ENCODE measurements at places on chromosomes 4 and X.
A peak's percentile ranks its signal among the peaks of the same experiment; 100 is the strongest.

DNA sequence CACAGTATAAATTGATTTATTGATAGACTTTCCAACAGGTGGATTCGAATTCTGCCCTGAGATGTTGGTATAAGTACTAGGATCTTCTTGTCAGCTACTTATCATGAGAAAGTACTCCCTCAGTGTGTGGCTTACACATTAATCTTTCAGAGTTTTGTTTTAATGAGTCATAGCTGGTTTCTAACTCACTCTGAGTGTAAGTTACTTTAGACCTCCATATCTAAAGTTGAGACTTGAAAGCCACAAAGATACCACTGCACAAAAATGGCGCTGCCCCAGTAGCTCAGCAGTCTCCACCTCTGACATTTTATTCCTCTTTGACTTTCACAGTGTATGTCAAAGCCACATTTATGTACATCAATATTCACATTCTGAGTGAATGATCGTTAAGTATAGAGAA is 318.5 kb downstream of the ARAP2 start:
- no peak for DNase-seq

DNA sequence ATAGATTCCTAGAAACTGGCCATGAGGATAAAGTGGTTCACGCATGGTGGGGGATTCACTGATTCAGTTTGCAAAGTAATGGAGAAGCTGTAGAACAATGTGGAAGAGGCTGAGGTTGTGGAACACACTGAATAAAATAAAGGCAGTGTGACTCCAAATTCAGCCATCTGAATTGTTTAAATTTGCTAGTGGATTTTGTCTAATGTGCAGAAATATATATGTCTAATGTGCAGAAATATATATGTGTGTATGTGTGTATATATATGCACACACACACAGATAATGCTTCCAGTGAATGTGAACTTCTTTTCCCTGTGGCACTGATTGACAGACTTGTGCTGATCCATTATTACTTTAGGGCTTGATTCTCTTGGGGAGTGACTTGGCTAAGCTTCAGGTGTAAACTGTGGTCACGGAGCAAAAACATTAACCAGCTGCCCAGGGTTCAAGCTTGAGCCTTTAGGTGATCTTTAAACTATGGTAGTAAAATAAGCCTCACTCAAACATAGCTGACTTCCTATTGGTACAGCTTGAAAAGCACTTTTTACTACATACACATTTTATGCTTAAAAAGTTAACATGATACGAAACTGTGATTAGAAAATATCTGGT is 3.5 kb downstream of the STBD1 start:
- DNase-seq = no peak

GRCh38 chr4:140659943-140660700 is 91.4 kb upstream of the UCP1 start:
- no peak for DNase-seq

- DNase-seq = no peak
Observed at GRCh38 chrX:15748841-15749240, 10.8 kb downstream of the CA5B start.

- DNase-seq = no peak
Observed at GRCh38 chr4:100908540-100908939, 390.7 kb upstream of the EMCN start.

DNA sequence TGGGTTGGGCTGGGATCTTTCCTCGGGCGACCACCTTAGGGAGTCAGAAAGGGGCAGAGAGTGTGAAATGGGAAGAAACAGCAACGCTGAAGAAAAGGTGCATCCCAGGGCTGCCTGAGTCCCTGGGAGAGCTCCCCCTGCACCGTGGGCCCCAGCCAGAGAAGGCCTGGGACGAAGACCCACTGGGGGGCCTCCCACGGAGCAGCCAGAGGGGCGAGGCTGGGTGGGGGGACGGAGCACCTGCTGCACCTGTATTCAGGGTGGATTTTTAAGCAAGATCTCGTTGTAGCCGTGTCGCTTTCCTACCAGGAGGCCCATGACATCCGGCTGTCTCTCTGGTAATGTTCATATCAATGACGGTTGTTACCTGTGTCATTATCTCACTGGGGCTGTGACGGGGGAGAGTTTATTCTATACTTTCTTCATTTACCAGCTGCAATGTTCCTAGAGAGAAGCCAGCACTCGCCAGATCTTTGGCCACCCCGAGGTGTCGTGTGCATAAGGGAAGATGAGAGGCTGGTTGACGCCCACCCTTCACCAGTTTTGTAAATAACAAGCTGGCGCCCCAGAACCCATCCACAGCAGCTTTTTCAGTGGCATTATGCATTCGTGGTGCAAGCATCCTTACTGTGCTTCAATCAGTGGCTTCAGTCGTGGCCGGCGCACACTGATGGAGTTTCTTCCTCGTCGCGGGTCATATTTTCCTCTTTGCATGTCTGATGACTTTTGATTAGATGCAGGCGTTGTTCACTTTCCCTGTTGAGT is 5.6 kb upstream of the PCGF3 start:
- DNase-seq = no peak

- DNase-seq = peak; percentile 70
Observed at GRCh38 chrX:120302434-120302833, 8.8 kb downstream of the TMEM255A start.

DNA sequence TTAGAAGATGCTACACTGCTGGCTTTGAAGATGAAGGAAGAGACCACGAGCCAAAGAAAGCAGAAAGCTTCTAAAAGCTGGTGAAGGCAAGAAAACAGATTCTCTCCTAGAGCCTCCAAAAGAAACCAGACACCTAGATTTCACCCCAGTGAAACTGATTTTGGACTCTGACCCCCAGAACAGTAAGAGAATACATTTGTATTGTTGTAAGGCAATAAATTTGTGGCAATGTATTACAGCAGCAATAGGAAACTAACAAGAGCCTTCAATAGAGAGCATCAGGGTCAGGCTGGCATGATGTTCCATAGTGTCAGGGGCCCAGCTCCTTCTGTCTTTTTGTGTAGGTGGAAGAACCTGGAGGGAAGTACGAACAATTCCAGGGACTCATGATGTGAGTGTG is 6.0 kb upstream of the TEC start:
- DNase-seq = no peak

DNA sequence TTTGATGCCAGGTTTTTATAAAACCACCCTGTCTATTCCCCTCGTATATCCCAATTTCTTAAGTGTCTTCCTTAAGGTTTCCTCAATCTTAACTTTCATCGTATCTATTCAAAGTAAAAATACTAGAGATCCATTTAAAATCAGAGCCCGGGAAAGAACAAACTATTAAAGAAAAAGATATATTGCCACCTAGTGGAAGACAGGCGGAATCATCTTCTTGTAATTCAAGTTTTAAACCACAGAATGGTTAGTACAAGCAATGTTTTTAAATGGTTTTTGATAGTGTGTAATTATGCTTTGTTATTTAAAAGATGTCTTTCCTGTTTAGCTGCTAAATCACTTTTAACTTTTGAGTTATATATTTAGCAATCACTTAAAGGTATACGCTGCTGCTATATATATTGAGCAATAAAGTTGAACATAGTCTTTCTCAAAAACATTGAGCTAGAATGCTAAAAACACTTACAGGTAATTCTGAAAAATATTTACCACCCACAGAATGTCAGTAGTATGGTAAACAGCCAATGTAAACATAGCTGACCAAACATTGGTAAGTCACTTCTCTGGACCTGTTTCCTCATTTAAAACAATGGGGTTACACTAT is 18.2 kb downstream of the PRDM8 start:
- peak; percentile 50 for DNase-seq

DNA sequence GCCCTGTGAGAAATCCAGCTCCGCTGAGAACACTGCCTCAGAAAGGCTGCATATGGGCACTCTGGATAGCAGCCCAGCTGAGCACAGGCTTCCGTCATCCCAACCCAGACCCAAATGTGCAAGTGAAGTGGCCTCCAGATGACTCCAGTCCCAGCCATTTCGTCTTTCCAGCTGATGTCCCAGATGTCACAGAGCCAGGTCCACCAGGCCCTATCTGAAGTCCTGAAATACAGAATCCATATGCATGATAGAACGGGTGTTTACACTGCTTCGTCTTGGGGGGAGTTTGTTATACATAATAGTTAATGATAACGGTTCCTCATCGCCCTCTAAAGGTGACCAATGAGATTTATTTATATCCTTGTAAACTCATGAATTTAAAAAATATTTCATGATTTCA is 72.6 kb upstream of the TRIM2 start:
- DNase-seq = no peak

DNA sequence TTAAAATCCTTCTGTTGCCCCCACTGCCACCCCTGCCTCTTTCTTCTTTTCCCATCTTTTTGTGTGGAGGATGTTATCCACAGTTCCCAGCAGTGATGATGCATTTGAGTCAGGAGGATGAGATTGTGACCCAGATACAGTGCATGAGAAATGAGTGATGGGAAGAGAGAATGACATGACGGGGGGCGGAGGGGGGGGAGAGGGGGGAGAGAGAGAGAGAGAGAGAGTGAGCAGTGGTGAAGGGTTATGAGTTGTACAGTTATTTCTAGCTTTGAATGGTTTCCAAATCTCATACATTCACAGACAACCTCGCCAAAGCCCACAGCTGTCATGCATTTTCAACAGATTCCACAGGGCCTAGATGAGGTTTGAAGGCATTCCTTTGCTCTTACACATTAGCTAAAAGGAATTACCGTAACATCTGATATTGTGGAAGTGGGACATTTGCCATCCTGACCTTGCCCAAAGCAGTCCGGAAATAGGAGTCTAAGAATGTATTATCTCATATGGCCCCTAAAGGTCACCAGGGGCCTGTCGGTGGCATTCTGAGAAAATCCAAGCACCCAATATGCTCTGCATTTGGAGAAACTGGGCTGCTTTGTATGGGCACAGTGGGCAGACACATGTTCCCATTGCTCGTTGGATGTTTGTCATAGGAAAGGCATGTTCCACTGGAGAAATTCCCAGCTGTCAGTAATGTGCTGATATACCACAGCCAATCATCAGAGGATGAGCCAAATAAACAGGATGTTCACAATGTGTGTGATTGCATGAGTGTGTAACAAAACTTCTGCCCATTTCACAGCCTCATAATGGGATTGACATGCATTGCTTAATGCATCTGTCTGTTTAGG is 435.8 kb downstream of the SPRY1 start:
- no peak for DNase-seq

DNA sequence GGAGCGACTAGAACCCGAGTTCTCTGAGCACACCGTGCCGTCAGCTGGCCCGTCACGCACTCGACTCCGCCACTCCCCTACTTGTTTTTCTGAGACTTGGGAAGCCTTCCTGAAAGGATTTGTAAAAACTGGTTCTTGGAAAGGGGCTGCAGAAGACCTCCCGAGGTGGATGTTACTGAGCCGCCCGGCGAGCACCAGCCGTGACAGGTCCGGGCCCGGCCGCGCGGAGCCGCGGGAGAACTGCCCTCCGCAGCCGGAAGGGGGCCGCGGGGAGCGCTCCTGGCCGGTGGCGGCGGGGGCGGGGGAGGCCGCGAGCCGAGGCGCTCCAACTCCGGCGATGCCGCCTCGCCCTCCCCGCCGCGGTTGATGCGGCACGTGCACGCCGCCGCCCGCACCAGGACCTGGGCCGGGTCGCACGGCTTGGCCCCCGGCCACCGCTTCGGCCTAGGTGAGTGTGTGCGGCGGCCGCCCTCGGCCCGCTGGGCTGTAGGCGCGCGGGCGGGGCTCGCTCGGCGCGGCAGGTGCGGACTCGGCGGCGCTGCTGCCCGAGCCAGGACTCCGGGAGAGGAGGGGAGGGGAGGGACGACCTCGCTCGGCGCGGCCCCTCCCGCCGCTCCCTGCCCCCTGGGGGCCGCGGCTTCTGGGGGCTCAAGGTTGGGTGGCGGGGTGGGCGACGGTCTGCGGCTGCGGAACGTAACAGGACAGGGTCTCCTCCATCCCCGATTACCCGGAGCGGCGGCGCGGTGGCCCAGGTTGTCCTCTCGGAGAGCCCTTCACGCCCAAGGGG is 1.7 kb downstream of the SPRY1 start:
- DNase-seq = peak; percentile 66

DNA sequence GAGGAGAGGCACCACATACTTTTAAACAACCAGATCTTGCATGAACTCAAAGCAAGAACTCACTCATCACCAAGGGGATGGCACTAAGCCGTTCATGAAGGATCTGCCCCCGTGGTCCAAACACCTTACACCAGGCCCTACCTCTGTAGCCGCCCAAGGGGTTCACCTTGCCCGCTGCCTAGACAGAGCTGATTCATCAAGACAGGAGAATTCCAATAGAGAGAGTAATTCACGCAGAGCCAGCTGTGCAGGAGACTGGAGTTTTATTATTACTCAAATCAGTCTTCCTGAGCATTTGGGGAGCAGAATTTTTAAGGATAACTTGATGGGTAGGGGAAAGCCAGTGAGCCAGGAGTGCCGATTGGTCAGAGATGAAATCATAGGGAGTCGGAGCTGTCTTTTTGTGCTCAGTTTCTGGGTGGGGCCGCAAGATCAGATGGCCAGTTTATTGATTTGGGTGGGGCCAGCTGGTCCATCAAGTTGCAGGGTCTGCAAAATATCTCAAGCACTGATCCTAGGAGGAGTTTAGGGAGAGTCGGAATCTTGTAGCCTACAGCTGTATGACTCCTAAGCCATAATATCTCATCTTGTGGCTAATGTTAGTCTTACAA is 364.7 kb downstream of the PCDH7 start:
- no peak for DNase-seq

GRCh38 chrX:72479324-72480274 is 93.0 kb downstream of the HDAC8 start:
- DNase-seq = no peak

- DNase-seq = no peak
Observed at GRCh38 chr4:123364906-123365305, 31.7 kb upstream of the SPRY1 start.

DNA sequence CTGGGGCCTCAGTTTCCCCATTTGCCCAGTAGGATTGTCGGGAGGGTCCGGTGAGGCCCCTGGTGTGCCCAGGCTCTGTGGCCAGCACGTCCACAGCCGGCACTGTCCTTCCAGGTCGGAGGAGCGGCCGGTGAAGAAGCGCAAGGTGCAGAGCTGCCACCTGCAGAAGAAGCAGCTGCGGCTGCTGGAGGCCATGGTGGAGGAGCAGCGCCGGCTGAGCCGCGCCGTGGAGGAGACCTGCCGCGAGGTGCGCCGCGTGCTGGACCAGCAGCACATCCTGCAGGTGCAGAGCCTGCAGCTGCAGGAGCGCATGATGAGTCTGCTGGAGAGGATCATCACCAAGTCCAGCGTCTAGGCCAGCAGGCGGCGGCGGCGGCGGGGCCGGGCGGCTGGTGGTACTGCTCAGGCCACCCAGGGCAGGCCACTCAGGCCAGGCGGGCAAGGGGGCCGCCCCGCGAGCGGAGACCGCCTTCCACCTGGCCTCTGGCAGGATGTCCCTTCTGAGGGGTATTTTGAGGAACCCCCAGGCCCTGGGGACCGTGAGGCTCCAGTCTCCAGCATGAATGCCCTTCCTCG is 6.7 kb downstream of the MSANTD1 start:
- DNase-seq = no peak

- no peak for DNase-seq
Observed at GRCh38 chrX:153778684-153779101, 2.1 kb upstream of the SRPK3 start.

Data from CD4-positive, alpha-beta T cell treated with Interferon alpha-2 for 1 hour (primary cell).